ENCODE measurements at places on chromosomes 11 and 22. TPM values are rescaled to one million over a fixed set of nuclear protein-coding genes. Genes with fewer than 3 reads are reported as not detected.

The LRP4 gene
- total RNA-seq = 15.2 TPM

- DNase-seq = no peak
Measured at GRCh38 chr11:7246179-7246578, 5.5 kb upstream of the SYT9 start.

DNA sequence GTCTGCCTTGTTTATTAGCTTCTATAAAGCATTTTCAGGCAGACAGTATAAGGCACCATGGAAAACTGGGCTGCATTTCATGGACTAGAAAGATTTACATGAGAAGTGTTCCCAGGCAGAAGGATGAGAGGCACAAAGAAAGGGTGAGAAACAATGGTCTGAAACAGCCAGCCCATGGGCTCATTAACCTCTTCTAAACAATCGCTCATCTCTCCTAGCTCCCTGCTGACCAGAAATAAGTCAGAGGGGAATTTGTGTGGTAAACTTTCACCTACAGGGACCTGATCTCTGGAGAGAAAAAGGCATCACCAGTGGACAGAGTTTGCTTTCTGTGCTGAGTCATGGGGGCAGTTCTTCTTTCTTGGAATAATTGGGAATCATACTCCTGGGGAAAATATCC lies 51.8 kb upstream of the KIRREL3 start:
- DNase-seq = peak; percentile 68

- no peak for DNase-seq
Measured at GRCh38 chr11:105155679-105156078, 16.1 kb upstream of the CARD18 start.

The GALNT18 gene
- total RNA-seq = 13.5 TPM

The OR5D16 gene
- not detected for total RNA-seq

DNA sequence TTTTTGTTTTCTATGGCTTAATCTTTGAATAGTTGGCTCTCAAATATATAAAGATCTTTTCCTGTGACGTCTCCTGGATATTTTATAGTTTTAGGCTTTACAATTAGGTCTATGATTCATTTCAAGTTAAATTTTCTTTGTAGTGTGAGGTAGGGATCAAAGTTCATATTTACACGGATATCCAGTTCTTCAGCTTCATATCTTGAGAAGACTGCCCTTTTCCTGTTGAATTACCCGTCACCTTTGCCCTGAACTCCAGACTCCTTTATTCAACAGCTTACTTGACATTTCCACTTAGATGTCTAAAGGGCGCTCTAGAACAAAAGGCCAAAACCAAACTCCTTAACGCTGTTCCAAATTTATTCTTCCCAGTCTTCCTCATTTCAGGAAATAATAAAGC lies 51.7 kb downstream of the TTC17 start:
- DNase-seq = no peak

- no peak for DNase-seq
Measured at GRCh38 chr11:114128399-114128798, 68.9 kb downstream of the ZBTB16 start.

The APOA5 gene
- not detected for total RNA-seq

The BBOX1 gene
- total RNA-seq = not detected

The PATZ1 gene
- 27.4 TPM for total RNA-seq

DNA sequence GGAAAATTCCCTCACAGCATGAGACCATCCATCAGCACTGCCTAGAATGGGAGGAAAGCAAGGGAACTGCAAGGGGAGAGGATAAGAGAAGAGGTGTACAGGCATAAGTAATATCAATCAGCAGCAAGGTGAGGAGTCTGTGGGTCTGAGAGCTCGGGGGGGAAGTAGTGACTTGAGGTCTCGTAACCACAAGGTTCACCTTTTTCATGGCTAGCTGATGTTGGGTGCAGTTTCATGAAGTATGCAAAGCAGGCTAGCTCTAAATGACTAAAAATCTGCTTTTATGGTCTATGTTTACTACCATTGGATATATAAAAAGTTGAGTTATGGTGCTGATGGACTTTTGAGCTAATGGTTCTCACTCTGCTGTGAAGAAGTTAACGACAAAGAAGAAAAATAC lies 35.8 kb downstream of the OR4C6 start:
- no peak for DNase-seq

- no peak for DNase-seq
Measured at GRCh38 chr11:83642500-83642899, 356.3 kb upstream of the CCDC90B start.

The TMEM80 gene
- total RNA-seq = 15.6 TPM

The KCTD14 gene
- total RNA-seq = 10.0 TPM

- peak; percentile 92 for DNase-seq
Measured at GRCh38 chr11:61816736-61817455, at the start of gene FADS1. TSS of gene FADS1 (minus strand) at chr11:61817003. CDS start at chr11:61816929, 74 bp downstream.

DNA sequence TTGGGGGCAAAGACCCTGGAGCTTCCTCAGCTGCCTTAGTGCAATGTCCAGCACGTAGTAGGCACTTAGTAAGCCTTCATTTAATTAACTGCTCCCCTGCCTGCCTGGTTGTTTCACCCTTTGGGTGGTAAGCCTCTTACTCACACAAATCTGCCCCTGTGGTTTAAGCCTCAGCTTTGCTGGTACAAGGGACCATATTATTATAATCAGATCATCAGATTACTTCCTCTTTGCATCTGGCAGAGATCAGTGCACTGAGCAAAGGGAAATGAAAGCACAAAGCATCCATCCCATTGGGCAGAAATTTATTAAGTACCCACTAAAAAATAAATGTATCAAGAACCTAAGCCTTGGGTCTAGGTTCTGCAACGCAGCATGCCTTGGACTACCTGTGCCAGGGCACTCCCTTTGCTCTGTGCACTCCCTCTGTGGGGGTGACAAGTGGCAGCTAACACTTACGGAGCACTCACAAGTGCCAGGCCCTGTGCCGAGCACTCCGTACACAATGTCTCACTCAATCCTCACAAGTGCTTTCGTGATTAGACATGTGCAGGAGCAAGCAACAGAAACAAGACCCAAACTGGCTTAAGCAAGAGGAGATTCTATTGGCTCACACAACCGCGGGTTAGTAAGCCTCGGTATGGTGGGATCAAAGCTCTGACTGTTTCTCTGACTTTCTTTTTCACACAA lies 34.9 kb upstream of the DAGLA start:
- no peak for DNase-seq

DNA sequence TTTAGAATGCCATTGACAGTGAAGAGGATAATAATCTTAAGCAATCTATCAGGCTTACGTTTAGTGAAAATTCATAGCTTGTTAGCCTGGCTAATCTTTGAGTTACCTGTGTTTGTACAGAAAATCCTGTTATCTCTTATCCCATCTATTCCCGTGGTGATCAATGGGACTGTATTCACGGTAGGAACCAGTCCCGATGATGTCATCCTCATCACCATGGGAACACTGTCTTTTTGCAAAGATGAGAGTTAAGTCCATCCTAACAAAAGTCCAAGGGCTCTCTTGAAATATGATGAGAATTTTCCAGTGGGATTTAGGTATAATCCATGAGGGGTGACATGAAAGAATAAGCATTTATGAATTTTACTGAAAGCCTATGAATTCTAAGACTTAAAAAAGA lies 762.2 kb downstream of the ETS1 start:
- no peak for DNase-seq

GRCh38 chr11:64563966-64564365 lies 27.1 kb upstream of the SLC22A12 start:
- no peak for DNase-seq

The DNHD1 gene
- total RNA-seq = 6.7 TPM

DNA sequence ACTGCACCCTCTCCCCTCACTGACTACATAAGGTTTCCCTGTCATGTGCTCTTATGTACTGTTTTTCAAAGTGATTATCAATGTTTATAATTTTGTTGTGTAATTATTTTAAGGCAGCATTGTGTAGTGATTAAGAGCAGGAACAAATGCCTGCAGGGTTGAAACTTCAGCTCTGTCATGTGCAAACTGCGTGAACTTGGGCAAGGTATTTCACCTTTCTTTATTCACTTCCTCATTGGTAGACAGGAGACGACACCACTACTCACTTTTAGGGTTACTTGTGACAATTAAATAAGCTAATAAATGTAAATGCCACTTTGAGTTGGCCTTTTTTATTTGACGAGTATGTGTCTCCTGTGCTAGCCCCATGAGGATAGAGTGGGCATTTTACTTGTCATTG lies 86.5 kb upstream of the E2F8 start:
- no peak for DNase-seq

The CLDN5 gene
- total RNA-seq = not detected

The CRYBB2 gene
- not detected for total RNA-seq

The CSKMT gene
- 0.09 TPM for total RNA-seq

- DNase-seq = no peak
Measured at GRCh38 chr22:37716708-37717107, 19.9 kb downstream of the TRIOBP start.

GRCh38 chr11:69893631-69894030 lies 74.4 kb upstream of the FGF3 start:
- DNase-seq = no peak

GRCh38 chr11:47099214-47099917 lies 77.3 kb downstream of the ARFGAP2 start:
- no peak for DNase-seq

The INS gene
- not detected for total RNA-seq

DNA sequence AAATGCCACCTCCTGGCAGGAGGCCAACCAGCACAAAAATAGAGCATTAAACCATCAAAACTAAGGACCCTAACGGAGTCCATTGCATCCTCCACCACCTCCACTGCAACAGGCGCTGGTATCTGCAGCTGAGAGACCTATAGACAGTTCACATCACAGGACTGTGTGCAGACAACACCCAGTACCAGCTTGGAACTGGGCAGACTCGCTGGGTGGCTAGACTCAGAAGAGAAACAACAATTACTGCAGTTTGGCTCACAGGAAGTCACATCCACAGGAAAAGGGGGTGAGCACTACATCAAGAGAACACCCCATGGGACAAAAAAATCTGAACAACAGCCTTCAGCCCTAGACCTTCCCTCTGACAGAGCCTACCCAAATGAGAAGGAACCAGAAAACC lies 11.6 kb upstream of the TMEM45B start:
- no peak for DNase-seq

DNA sequence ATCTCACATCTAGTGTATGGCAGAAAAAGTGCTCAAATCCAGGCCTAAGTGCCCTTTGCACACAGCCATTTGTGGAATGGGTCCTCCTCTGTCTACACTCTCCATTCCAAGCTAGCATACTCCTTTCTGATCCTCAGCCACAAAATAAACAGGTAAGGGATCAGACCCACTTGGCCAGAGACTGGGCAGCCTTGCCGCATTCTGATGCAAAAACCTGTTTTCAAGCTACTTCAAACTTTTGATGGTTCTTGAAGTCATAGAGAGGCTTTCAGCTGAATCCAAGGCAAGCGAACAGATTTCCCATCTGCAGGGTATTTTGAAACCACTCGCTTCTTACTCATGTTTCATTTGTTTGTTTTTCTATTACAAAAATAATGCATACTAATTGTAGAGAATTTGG lies 136.6 kb upstream of the NAV2 start:
- no peak for DNase-seq

DNA sequence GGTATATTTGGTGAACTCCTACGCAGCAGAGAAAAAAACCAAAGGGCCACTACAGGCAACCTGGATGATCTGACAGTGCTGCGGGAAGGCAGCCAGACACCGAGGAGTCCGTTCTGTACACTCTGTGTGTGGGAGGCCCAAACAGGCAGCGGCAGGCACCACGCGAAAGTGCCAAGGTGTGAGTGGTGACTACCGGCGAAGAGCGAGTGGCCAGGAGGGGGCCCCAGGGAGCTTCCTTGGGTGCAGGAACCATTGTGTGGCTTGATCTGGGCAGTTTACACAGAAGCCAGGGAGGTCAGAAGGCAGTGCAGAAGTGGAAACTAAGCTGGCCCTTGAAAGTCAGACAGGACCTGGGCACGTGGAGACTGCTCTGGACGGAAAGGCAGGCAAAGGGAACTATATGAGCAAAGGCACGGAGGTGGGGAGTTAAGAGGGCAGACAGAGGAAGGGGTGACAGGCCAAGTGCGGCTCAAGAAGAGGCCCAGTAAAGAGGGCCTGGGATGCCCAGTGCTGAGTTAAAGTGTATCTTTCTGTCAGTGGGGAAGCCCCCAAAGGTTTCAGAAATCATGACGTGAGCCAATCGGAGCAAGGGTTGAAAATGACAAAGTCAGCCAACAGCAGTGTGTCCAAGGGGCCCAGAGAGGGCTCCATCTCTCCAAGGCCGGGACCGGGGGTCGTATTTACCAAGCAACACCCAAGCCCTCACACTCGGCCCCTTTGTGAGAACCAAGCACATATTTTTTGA lies 10.6 kb downstream of the TMEM184B start:
- DNase-seq = no peak

- DNase-seq = no peak
Measured at GRCh38 chr22:49693848-49694247, 133.8 kb downstream of the BRD1 start.

The PDE2A gene
- total RNA-seq = 1.5 TPM

- no peak for DNase-seq
Measured at GRCh38 chr11:2458321-2458720, 13.5 kb downstream of the KCNQ1 start.

The SYT8 gene
- total RNA-seq = not detected

- DNase-seq = no peak
Measured at GRCh38 chr22:44404341-44405020, 91.7 kb upstream of the SHISAL1 start.

The DLG2 gene
- total RNA-seq = 0.06 TPM

DNA sequence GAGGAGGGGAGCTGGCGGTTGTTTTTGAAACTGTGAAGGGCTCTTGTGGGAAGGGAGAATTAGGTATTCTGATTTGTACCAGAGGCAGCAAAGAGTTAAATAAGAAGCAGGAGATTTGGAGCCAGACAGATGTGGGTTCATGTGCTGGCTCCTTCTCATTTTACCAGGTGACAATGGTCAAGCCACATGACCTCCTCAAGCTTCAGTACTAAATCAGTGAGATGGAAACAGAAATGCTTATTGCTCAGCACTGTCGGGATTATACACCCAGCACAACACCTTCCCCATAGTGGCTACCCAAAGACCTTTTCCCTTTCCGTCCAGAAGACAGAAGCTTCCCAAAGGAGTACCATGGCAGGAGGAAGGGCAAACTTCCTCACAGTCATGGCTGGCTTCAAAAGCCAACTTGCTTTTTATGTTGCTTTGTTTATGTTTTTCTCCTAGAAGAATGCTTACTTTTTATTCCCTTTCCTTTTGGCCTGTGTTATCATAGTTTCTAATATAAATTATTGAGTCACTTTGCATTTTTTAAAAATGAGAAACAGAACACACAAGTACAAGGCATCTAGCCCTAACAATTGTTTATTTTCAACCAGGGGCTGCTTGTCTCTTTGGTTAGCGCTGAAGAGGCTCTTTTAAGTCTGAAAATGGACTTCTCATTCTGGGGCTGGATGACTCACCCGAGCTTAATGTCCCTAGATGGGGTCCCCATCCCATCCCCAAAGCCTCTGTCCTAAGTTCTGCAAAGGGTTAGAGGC lies 181.5 kb upstream of the ZBED5 start:
- DNase-seq = no peak

The NFAM1 gene
- 0.17 TPM for total RNA-seq

GRCh38 chr11:133175103-133175502 lies 357.2 kb downstream of the OPCML start:
- DNase-seq = no peak

- peak; percentile 57 for DNase-seq
Measured at GRCh38 chr11:69088676-69089146, 40.0 kb downstream of the TPCN2 start.

GRCh38 chr22:45196926-45197605 lies 33.3 kb downstream of the NUP50 start:
- DNase-seq = no peak

- DNase-seq = no peak
Measured at GRCh38 chr22:21446128-21446826, 20.9 kb upstream of the TMEM191C start.

The TMEM184B gene
- total RNA-seq = 31.2 TPM

GRCh38 chr22:24129263-24129651 lies 52.0 kb upstream of the SUSD2 start:
- DNase-seq = no peak
